ENCODE measurements at places on chromosomes 7 and 10.

DNA sequence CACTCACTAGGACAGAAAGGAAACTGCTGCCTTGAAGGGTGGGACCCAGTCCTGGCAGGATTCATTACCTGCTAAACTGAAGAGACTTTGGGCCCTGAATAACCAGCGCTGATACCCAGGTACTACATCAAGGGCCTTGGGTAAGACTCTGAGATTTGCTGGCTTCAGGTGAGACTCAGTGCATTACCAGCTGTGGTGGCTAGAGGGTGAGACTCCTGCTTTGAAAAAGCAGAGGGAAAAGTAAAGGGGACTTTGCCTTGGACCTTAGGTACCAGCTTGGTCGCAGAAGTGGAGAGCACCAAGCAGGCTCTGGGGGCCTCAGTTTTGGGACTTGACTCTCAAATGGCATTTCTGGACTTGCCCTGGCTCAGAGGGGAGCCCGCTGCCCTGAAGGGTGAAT lies 673.3 kb downstream of the NXPH1 start:
- DNase-seq, result no peak

- DNase-seq, result no peak
These were observed 5.8 kb downstream of the FBH1 start for GRCh38 chr10:5895804-5896203.

DNA sequence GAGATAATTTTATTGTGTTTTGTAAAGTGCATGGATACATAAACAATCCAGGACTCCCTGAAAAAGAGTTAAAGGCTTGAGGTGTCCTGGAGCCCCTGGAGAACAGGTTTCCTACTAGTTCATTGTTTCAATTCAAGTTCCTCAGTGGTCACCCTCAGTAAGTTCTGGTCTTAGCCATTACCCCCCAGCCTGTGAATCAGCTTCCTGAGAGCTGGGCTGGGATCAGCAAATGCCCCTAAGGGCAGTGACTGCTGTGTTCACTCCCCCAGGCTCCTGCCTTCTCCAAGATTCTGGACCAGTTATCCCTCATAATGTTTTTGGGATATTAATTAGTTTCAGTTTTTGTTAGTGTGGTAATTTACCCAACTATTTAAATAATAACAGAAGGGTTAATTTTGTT lies 151.6 kb upstream of the PRSS58 start:
- DNase-seq, result no peak

DNA sequence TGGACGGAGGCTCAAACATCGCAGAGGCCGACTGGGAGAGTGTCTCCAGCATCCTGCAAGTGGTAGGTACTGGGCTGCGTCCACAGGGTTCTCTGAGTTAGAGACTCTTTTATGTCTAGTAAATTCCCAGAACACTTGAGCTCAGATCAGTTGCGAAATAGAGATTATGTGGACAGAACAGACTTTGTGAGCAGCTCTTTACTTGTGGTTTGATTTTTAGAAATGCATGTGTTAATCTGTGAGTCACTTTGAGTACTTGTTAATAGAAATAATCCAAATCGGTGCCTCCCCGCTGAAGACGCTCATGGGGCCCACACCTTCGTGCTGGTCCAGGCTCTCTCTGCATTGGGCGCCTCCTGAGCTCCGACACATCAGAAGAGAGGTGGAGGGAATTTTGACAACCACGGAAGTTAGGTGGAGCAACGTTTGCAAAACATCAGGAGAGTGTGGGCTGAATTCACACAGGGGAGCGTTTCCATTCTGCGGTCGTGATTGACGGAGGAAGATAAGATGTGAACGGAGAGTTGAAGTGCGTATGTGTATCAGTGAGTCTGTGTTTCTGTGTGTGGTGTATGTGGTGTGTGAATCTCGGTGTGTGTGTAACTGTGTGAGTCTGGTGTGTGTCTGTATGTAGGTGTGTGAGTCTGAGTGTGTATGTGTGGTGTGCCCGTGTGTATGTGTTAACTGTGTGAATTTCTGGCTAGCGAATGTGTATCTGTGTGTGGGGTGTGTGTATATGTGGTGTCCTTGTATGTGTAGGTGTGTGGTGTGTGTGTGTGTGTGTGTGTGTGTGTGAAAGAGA lies 32.1 kb downstream of the PFKP start:
- DNase-seq, result no peak

DNA sequence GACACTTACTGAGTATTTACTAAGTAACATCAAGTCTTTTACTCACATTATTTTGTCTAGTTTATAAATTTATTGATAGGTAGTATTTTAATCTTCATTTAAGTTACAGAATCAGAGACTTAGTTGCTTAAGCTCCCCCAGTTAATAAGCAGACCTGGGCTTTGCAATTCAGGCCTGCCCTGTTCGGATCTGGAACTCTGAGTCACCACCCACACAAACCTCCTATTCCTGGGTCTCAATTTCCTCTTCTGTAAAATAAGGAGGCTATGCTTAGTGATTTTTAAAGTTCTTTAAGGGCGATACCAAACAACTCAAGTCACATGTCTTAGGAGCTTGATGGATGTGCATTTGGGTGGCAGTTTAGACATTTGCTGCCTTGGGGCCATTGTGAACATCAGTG lies 3.5 kb upstream of the MGAM start:
- no peak for DNase-seq

DNA sequence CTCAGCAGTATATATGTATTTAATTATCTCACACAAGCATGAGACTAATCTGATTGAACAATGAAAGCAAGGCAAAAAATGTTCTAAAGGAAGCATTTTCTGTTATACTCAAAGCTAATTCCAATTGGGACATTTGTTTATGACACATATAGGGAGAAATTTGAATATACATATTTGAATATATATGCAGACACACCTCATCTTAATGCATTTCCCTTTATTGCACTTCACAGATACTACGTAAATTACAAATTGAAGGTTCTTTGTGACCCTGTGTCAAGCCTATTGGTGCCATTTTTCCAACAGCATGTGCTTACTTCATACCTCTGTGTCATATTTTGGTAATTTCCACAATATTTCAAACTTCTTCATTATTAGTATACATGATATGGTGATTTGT lies 132.1 kb upstream of the STEAP1 start:
- DNase-seq, result no peak

- DNase-seq, result no peak
These were observed 4.3 kb upstream of the LIPF start for GRCh38 chr10:88659725-88660597.

- no peak for DNase-seq
These were observed 381.4 kb downstream of the RPS24 start for GRCh38 chr10:78415111-78415510.

GRCh38 chr10:3056280-3057037 lies 10.9 kb upstream of the PFKP start:
- no peak for DNase-seq

DNA sequence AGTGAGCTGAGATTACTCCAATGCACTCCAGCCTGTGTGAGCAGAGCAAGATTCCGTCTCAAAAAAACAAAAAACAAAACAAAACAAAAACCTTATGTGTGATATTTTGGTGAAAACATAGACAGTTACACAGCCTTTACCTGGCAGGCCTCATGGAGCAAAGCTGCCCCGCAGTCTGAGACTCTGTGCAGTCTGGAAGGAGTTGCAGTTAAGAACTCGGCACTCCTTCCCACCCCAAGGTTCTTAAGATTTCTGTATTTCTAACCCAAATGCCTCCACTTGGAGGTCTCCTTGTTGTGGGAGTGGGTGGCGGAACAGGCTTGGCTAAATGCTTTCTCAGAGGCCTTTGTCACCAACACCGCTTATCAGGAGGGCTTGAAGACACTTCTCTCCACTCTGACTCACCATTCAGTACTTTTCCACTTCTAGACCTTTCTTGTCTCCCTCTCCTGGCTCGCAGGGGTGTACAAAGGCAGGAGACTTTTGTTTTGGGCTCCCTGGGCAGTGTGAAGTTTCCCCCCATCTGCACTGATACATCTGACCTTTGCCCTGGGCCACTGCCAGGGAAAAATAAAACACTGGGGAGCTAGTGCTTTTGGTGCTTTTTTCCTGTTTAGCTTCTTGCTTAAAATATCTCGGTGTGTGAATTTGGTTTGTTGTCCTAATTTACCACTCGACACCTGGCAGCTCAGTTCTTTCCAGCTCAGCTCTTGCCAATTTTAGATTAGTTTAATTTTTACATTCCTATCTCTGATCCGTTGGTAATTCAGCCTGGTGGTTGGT lies 51.3 kb upstream of the MAGI2 start:
- no peak for DNase-seq

DNA sequence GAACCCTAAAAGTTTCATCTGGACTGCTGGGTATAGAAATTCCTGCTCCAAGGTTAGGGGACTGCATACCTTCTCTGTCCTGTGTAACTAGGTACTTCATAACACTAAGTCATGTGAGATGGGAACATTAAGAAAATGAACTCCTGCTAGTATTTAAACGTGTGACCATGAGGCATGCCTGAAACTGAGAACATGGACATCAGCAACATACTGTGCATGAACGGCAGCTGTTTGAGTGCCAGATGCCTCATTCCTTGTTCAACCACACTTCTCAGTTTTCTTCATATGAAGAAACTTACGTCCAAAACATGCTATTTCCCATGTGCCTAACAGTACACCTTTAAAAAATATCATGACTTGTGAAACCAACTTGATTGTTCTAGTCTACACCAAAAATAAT lies 88.5 kb downstream of the CREM start:
- DNase-seq, result no peak

DNA sequence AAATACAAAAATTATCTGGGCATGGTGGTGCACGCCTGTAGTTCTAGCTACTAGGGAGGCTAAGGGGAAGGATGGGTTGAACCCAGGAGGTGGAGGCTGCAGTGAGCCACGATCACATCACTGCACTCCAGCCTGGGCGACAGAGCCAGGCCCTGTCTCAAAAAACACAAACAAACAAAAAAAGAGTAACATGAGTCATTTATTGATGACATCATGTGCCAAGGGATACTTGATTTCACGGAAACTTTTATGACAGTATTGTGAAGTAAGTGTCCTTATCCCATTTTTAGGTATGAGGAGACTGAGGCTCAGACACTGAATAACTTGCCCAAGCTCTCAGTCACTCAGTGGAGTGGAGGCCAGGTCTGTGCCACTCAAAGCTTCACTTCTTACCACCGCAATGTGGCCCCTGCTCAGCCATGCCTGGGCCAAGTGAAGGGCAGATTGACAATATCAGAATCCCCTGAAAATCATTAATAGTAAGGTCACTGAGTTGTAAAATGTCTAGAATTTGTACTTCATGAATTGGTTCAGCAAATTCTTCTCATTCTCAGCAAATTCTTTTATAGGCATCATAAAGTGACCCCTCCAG lies 36.5 kb downstream of the EMX2 start:
- DNase-seq, result no peak

GRCh38 chr10:12237265-12238220 lies 41.6 kb downstream of the CDC123 start:
- DNase-seq, result no peak

DNA sequence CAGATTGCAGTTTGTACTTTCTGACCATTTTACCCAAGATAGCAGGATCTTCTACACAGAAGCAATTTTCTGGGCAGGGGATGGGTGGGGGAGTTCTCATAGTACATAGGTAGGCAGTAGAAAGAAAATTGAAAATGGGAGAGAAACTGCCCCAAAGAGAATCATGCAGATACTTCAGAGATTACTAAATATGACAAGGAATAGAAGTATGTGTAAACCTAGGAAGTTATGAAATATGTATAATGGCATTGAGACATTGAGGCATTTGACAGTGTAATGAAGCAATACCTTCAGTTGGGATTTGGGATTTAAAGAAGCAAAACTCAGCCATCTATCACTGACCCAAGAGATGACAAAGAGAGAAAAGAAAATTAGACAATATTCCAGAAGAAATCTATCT lies 233.0 kb downstream of the PTN start:
- DNase-seq, result no peak

DNA sequence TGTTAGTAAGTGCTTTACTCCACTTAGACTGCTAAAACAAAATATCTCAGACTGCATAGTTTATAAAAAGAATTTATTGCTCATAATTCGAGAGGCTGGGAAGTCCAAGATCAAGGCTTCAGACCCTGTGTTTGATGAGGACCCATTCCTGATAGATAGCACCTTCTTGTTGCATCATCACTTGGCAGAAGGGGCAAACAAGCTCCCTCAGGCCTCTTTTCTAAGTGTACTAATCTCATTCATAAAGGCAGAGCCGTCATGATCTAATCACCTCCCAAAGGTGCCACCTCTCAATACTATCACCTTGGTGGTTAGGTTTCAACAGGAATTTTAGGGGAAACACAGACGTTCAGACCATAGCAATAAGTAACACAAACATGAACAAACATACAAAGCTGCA lies 55.4 kb downstream of the CRPPA start:
- no peak for DNase-seq

All from activated T-cell treated with anti-CD3 and anti-CD28 coated beads, Interleukin-2, amount 50 U/mL, for 48 hours (primary cell).